ENCODE measurements at places on chromosomes 2 and 18.

- no peak for DNase-seq
Measured at GRCh38 chr2:119198240-119198840, 25.3 kb upstream of the STEAP3 start.

- DNase-seq, result no peak
Measured at GRCh38 chr2:23390152-23390551, 5.2 kb downstream of the KLHL29 start.

- DNase-seq, result no peak
Measured at GRCh38 chr2:156338578-156338977, 6.1 kb upstream of the NR4A2 start.

DNA sequence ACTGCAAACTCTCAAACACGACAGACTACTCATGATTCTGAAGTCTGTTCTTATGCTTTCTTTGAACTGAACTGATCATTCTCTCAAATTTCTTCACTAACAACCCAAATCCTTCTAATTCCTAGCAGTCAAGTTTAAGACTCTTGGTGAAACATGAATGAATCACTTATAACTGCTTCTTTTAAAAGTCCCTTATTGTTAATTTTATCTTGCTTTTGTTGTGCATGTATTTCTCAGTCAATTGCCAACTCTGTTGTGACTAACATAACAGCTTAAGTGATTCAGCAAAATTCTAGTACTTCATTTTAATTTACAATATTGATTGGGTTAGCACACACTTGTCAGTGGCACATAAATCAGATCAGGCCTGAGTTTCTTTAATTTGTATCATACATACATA lies 357.0 kb upstream of the FSIP2 start:
- DNase-seq, result no peak

GRCh38 chr2:74735009-74735408 lies 81.0 kb downstream of the SEMA4F start:
- DNase-seq, result no peak

- DNase-seq, result no peak
Measured at GRCh38 chr2:145044491-145044890, 524.6 kb upstream of the ZEB2 start.

DNA sequence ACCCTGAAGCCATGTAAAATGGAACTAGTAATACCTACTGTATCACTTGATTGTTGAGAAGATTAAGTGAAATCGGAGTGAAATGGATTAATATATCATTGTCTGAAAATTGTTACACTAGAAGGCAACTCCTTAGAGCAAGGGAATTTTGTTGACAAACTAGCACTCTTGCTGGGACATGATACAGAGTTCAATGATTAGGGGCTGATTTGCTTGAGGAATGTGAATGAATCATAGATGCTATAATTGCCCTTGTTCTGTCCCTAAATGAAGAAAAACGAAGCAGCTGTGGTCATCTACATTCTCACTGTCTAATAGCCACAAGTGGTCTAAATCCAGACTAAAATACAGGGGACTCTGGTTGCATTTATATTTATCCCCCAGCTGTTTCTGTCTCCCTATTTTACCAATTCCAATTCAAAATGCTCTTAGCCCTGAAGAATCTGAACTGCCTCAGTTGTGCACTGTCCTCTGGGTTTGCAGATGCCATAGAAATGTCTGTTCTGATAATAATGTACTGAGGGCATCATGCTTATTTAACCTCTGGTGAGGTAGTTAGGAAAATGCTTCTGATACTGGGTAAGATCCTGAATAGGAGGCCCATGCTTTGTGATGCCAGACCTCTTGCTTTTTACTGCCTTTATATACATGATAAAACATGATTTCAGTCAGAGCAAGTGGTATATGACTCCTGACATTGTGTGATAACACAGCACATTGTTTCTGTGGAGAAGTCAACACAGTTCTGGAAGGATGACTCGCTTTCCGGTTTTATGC lies 382.1 kb downstream of the NRXN1 start:
- no peak for DNase-seq

DNA sequence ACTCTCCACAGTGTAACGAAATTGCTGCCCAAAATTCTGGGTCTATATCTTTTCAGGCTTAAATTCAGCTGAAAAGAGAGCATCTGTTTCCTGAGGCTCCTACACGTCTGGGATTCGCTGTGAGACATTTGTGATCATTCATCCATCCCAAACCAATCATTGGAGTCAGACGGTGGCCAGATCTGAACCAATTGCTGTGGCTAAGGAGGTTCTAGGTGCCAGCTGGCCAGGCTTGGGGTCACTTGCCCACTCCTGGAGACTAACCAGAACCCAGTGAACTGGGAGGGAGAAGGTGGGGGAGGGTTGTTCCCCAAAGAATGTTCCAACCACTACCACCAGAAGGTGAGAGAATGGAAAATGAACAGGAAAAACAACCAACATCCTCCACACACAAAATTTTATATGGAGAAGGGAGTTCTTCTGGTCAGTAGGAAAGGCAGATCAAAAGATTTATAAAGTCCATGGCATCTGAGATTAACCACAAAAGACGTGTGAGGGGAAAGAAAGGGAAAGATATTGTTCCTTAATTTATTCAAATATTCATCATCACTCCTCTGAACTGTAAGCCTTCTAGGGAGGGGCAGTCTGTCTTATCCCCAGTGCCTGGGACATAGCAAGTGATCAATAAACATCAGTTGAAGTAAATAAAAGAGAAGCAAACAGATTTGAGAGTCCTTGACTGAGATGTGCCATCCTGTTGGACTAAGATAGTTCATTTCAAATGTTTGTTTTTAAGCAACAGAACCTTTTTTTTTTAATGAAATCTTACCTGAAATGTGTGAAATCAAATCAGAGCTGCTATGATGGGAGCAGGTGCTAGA lies 3.0 kb upstream of the RTKN start:
- no peak for DNase-seq

GRCh38 chr2:37390777-37391176 lies 46.3 kb downstream of the QPCT start:
- DNase-seq, result no peak

GRCh38 chr2:10467401-10467800 lies 19.3 kb upstream of the ODC1 start:
- DNase-seq, result no peak

DNA sequence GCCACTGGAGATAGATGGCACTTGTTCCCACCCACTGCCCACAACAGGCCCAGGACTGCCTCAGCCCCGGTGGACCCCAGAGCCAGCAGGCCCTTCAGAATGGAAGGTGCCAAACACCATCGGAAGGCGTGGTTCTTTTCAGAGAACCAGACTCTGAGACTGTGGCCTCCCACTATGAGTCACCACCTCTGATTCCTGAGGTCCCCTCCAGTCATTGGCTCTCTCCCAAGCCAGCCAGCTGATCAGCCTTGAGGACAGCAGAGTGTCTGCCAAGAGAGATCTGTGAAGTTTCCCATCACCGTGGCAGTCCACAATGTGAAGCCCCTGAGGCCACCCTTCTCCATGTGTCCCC lies 10.4 kb upstream of the MAP3K2 start:
- DNase-seq, result peak; percentile 69

DNA sequence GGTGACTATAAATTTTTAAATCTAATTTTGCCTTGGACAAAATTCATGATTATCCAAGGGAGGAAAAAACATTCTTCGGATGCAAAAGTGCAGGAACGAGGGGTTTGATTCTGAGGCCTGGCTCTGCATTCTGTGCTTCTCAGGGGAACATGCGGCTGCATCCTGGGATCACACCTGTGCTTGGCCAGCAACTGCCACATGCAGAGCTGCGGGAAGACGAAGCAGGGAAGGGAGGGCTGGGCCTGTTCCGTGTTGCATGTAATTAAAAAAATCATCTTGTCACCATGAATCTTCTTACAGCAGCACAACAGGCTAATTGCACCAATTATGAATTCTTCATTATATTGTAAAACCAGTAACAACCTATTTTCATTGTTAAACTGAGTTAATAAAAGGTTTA lies 158.0 kb upstream of the ALKAL2 start:
- DNase-seq, result no peak

DNA sequence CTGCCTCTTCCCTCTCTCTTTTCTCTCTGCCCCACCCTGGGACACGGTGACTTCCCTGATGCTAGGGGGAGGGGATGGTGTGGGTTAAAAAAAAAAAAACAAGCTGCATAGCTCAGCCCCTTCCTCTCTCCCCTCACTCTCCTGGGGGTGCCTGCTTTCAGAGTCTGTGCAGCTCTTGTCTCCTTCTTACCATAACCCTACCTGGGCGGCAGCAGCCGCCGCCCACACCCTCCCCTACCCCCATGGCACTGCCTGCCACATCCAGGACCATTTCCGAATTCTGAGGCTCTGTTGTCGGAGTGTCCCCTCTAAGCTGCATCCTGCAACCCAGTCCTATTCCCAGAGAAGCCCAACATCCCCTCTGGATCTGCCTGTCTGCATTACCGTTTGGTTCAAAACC lies 16.0 kb downstream of the TTC32 start:
- DNase-seq, result no peak

GRCh38 chr18:26003817-26004216 lies 86.6 kb downstream of the SS18 start:
- no peak for DNase-seq

GRCh38 chr2:57291209-57291608 lies 755.4 kb upstream of the VRK2 start:
- no peak for DNase-seq

GRCh38 chr2:190862571-190862991 lies 18.0 kb upstream of the GLS start:
- no peak for DNase-seq

DNA sequence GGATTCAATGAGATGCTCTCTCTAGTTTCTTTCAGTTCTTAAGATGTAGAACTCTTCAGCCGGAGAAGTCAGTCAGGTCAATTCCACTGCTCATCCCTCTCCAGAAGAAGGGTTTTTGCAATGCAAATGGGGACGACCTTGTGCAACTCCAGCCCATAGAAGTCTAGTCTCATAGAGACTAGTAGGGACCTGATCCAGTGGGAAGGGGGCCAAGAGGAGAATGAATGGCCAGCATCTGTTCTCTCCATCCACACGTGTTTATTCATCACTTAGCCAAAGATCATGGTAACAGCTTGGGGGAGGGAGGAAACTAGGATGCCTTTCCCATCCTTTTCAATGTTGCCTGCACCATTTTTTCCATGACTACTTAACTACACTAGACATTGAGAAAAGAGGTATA lies 120.2 kb downstream of the LAMA3 start:
- no peak for DNase-seq

DNA sequence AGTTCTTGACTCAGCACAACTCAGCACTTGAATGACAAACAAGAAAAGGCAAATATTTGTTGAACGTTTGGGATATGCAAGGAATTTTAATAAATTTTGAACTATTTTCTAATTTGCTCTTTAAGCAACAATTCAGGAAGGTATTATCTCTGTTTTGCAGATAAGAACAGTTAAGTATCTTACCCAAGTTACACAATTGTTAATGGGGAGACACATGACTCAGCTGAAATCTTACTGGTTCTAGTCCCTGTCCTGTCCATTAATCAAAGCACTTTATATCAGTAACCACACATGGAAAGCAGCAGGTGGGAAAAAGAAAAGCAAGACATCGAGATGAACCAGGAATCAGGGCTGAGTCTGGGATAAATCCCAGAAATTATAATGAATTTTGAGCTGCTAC lies 493.9 kb upstream of the PIK3C3 start:
- no peak for DNase-seq

DNA sequence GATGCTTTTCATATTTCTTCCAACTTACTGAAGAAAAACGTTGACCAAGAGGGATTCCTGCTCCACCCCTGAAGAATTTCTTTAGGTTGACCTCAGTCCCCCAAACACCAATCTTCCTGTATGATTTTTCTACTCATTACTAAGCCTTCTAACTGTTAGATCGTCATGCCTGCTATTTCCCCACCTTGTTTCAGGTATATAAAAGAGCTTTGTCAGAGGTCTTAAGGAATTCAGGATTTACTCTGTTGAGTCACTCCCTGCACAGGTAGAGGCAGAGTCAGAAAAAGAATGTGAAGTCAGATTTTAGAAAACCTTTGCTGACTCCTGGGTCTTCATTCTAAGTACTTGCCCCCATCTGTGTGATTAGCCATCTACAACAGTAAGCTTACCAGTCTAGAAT lies 83.8 kb upstream of the NOSTRIN start:
- no peak for DNase-seq

DNA sequence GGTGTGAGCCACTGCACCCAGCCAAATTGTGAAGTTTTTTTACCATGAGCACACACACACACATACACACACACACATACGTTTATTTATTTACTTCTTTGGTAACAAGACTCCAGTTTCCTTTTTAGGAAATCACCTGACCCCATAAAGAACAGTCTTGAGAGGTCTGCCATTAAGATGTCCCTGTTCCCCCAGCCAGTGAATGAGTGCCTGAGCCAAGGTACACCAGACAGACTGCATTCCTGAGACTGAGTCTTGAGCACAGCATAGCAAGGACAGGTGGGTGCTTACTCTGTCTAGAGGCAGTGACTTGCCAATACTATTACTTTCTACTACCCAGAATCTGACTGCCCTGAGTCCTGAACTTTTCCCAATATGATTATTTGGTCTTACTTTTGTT lies 167.2 kb upstream of the SATB2 start:
- DNase-seq, result no peak

- no peak for DNase-seq
Measured at GRCh38 chr18:63290821-63291200, 28.8 kb downstream of the BCL2 start.

- DNase-seq, result no peak
Measured at GRCh38 chr18:2219706-2220105, 351.6 kb downstream of the METTL4 start.

GRCh38 chr2:241965931-241966412 lies 96.4 kb downstream of the RTP5 start:
- DNase-seq, result peak; percentile 63

DNA sequence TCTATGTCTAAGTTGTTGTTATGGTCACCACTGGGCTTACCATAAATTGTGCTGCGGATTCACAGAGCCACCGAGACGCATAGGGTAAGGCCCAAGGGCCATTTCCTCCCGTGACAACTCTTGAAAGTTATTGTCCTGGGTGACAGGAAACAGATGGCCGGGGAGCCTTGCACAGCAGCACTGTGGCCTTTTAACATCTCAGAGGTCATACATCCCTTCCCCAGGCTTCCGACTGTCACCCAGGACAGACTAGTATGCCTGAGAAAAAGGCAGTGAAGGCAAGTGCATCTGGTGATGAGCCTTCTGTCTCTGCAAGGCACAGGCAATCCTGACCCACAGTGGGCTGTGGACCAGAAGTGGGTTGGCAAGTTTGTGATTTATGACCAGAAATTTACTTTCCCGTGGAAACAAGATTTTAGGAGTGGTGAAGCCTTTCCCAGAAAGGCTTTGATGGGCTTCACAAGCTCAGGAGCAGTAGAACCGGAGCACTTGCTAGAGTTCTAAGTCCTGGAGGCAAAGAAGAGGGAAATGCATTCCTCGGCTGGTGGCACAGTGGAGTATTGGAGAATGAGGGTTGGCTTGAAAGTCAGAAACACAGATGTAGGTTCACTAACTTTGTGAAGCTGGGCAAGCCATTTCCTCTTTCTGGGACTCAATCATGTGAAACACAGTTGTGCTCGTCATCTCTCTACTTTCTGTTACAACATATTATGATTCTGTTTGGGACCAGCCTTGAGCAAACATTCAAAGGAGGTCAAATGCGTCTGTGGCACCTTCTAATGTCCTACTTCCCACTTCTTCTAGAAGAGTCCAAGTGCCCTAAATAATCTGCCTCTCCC lies 2.0 kb upstream of the CAPN14 start:
- no peak for DNase-seq

Data from GM12891 (cell line).